ENCODE measurements at places on chromosomes 2 and 18.

DNA sequence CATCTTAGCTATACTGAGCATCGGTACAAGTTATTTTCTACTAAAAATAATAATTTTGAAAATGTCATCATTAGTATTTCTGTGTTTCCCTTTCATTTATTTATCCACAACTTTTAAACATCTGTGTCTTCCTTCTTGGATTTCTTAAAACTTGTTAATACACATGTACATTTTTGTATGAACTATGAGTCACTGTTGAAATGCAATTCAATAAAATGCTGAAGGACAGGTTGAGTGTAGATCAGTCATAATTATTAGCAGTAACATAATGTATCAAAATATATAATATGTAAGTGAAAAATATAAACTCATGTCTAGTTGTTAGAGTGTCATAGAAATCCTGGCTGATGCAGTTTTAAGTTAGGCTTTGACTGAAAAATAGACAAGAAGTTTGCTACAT is 115.9 kb downstream of the MEIS1 start:
- no peak for DNase-seq

DNA sequence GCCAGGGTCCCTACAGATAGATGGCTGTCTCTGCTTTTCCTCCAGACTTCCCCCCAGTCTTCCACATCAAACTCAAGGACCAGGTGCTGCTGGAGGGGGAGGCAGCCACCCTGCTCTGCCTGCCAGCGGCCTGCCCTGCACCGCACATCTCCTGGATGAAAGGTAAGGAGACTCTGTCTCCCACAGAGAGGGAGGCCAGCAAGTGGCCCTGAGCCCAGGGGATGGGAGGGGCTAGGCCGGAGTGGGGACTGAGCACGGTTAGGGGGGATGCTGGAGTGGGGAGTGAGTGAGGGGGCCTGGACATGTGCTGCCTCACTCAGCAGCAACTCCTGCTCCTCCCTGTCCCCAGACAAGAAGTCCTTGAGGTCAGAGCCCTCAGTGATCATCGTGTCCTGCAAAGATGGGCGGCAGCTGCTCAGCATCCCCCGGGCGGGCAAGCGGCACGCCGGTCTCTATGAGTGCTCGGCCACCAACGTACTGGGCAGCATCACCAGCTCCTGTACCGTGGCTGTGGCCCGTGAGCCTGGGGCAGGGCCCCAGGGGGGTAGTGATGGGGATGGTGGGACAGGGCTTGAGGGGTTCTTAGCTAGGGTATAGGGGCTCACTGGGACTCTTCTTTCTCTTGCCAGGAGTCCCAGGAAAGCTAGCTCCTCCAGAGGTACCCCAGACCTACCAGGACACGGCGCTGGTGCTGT is 10.4 kb upstream of the GMPPA start:
- DNase-seq, result no peak

- DNase-seq, result no peak
Observed at GRCh38 chr2:4530231-4530630, 826.9 kb downstream of the DCDC2C start.

DNA sequence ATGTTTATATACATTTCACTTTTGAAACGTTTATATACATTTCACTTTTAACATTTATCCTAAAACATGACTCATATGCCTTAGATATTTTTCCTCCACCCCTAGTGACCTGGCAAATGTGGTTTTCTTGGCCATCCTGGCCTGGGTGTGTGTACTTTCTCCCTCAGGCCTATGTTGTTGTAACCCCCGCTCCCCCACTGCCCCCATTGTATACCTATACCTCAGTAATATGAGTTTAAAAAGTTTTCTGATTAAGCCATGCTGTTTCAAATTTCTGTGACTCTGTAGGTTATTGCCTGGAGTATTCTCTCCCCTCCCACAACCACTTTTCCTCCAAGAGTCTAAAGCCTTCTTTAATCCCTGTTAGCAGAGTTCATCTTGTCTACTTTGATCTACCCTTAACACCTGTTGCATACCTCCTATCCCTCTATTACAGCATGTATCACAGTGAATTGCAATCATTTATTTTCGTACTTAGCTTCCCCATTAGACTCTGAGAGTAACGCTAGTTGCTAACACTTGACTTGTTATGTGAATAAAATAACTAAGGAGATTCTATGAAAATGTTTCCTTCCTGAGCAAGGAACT is 67.9 kb downstream of the LCLAT1 start:
- DNase-seq, result no peak

GRCh38 chr18:3871687-3872086 is 421.7 kb downstream of the TGIF1 start:
- DNase-seq, result no peak

DNA sequence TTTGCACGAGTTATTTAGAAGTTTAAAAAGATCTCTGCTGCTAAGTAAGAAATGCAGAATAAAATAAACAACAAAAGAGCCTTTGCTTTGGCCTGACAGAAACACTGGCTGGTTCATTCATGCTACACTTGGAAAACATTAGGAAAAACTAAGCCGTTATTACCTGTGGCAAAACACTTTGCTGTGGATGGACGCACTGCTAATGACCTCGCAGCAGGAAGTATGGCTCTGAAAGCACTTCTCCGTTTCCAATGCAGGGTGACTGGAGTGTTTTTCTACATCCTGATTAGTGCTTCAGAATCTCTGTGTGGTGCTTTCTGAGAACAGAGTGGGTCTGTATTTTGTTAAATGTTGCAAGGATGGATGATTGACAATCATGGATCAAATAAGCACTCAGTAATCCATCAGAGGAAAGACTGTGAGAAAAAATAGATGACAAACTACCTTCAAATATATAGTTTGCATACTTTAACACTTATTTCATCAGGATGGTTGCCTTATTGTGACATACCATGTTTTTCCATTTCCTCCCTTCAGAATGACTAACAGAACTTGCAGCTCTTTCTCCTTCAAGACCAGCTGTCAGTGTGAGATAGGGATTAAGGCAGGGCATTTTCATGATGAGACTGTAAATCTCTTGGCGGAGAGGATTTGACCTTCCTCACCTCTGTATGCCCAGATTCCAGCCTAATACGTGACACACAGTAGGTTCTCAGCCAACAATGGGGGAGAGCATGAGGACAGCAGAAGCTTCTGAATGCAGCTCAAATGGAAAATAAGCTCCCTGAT is 38.0 kb downstream of the LINC00305 start:
- no peak for DNase-seq

GRCh38 chr18:62354151-62354550 is 29.0 kb downstream of the TNFRSF11A start:
- peak; percentile 41 for DNase-seq

DNA sequence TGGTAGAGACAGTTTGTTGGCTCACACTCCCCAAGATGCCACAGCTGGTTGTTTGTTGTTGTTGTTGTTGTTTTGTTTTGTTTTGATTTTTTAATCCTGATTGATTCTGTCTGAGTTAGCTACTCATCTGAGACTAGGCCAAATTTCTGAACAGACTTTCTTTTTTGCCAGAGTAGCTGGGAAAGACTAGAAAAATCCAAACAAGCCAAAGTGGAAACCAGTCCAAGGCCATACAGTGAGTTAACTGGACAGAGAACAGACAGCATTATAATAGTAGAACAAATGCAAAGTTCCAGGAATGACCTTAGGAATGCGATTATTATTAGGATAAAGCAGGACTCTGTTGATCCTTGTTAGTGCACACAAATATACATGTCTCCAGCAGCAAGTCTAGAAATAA is 43.8 kb upstream of the CYP26B1 start:
- no peak for DNase-seq

GRCh38 chr2:240819126-240819857 is 727 bp downstream of the KIF1A start:
- DNase-seq, result peak; percentile 50

DNA sequence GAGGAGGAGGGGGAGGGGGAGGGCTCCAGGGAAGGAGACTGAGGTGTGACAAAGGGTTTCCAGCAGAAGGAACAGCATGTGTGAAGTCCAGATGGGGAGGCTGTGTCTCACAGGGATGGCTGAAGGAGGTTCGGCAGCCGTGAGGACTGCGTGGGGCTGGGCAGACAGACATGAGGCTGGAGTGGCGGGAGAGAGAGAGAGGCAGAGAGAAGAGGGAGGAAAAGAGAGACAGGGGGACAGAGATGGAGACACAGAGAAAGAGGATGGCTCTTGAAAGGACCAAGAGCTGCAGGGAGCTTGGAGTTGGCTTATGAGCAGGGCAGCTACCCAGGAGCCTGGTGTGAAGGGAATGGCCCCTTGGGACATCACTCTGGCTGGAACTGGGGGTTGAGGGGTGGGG is 138.9 kb upstream of the ASB18 start:
- no peak for DNase-seq

DNA sequence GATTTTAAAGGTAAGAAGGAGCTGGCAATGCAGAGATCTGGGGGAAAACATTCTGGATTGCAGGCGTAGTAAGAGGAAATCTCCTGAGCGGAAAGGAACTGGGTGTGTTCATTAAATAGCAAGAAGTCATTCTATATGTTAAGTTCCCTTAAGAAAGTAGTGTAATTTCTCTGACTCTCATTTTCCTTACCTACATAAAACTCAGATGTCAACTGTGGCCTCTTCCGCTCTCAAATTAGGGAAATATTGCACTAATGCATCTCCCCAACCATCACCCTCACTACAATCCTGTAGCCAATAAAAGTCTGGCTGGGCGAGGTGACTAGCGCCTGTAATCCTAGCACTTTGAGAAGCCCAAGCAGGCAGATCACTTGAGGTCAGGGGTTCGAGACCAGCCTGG is 89.0 kb upstream of the CDC42EP3 start:
- DNase-seq, result no peak

Measured in H9 (cell line).